ENCODE measurements at places on chromosomes 2 and 18.
A peak's percentile ranks its signal among the peaks of the same experiment; 100 is the strongest.

DNA sequence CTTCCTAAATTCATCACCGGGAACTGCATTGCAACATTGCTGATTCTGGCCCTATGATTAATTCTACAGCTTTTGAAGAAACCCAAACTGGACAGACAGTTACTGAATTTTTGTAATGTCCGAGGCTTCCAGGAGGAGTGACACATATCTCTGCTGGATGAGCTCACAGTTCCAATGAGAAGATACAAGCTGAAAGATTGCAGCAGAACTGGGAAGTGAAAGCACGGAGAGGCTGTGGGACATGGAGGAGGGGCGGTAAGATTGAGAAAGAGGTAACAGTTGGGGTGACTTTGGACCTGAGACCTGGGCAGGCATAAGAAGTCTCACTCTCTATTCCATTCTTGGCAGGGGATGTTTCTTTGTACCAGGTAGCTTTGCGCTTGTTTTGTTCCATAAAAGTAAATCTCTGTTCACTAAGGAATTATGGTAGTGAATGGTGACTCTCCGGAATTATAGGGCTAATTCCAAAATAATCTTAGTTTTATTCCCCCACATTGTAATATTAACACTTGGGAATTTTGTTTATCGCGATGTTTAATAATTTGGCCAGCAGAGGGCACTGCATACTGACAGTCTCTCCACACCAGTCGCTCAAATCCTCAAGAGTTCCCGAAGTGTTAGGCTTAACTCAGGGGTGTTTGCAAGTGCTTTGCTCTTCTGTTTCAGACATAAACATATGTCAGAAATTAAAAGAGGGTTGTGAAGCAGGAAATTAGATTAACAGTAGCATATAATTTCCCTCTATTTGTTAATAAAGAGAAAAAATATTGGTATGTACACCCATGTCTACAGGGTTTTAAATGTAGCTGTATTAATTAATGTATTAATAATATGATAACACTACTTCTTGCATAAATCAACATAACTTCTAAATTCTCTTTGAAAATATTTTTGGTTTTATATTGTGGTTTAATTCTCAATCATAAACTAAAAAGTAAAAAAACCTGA lies 201.4 kb downstream of the SOCS6 start:
- DNase-seq = peak; percentile 60

DNA sequence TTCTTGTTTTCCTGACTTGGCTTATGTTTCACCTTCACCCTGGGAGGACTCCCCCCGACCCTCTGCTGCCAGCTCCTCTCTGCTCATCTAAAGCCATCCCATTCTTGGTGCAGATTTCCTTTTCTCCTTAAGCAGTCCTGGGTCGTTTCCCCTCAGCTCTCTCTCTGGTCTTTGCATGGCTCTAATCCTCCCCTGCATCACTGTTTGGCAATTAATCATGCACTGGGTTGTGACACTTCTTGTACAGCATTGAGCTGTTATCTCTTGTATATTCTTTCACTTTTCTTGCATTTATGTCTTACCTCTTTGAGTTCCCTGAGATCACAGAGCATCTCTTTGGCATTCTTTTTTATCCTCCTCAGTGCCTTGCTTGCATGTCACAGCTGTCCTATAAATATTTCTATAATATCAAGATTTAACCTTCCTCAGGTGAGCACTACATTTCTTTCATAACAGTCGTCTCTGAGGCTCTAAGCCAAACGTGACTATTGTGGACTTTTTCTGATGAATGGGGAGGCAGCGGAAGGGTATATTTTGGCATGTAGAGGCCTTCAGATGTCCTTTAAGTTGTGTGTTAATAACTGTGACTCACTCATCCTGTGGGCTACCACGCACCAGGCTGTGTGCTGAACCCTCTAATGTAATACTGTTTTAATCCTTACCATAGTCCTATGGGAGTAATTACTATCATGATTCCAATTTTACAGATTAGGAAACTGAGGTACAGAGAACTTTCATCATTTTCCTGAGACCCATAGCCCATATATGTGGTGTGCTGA lies 507.5 kb downstream of the SLC4A3 start:
- DNase-seq = no peak

- DNase-seq = no peak
Observed at GRCh38 chr18:22998344-22998743, 65.2 kb downstream of the RBBP8 start.

DNA sequence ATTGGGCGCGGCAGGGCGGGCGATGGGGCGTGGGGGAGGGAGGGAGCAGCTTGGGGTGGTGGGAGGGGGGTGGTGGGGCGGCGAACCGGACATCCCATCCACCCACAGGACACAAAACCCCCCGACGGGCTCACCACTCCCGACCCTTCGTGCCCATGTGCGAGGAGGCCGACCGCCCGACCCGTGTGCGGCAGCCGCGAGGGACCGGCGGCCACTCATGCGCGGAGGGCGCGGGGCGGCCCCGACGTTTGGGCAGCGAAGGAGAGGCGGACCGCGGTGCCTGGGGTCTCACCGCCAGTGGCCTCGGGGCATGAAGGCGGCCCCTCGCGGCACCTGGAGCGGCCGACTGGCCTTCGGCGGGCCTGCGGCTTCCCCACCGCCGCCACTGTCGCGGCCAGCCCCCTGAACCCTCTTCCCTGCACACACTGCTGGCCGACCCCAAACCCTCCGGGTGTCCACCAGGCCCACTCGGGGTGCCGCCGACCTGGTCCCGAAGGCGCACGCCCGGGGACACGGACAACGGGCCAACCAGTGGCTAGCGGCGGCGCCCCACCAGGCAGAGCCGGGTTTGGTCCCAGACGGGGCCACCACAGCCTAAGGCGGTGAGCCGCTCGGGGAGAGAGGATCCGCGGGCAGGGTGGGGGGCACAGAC lies 94.6 kb upstream of the ANKRD30BL start:
- no peak for DNase-seq

DNA sequence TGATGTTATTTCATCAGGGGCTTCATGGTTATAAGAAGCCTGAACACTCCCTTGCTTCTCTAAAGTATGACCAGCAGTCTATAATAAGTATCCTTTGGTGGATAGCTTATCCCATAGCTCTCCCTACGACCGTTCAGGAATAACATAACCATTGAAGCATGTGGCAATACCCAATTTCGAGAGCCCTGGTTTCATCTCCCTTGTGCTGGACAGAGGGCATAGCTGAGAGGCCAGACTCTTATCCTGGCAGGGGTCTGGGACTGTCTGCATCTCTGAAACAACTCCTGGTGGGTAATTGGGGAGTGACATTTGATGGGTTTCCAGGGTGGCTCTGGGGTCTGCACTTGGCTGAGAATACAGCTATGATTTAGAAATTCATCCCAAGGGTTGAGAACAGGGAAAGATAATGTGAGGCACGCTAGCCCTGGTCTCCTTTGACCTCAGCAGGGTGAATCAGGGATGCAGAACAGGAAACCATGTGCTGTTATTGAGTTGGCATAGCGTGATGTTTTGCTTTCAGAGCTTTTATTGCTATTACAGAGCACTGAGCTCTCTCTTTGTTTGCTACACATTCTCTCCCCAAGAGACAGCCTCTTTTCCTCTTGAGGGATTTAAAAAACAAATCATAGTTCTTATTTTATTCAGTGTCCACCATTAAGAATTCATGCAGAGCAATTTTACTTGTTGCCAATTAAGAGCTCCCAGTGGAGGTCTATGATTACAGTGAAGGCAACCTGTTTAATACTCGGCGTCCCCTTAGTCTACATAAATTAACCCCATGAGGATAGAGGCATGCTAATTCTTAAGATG lies 274.5 kb downstream of the NCKAP5 start:
- DNase-seq = peak; percentile 63

DNA sequence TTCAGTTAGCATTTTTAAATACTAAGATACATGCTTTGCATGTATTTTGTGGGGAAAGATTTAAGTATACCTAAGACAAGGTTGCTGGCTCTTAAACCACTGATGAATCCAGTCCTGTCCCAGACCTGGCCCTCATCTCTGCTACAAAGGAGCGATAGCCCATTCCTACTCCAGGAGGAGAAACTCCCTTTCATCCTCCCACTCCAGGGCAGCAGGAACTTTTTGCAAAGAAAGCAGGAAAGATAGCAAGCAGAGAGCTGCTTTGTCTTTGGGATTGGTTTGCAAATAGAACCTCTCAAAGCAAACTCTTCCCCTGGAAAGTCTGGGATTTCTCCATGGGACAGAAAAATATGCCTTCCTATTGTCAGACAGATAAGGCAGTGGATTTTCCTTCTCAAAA lies 43.6 kb upstream of the COPS8 start:
- DNase-seq = no peak
